ENCODE measurements at places on chromosomes 12 and 14.
A peak's percentile ranks its signal among the peaks of the same experiment; 100 is the strongest.

- peak; percentile 89 for DNase-seq
Measured at GRCh38 chr12:93467351-93468007, at the start of gene MRPL42. Gene MRPL42 (plus strand): TSS chr12:93467514. CDS start chr12:93469286, 1,772 bp downstream.

DNA sequence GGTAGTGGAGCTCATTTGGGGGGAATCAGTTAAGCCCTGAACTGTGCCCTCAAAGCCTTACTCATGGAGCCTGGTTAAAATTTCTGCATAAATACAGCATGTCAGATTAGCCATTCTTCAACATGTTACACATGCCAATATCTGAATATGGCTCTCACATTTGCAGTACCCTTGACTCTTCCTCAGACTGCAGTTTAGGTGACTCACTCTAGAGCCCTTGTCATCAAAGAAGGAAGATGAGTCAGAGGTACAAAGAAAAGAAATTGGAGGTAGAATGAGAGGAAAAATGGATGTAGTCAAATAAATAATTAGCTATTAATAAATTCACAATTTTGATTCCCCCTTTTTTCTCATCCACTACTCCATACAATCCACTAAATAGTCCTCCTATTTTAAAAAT lies 23.6 kb upstream of the OR4K2 start:
- no peak for DNase-seq

- DNase-seq: no peak
Measured at GRCh38 chr14:101884089-101884933, 80.1 kb upstream of the DYNC1H1 start.

GRCh38 chr12:98227162-98227561 lies 288.2 kb upstream of the TMPO start:
- no peak for DNase-seq

DNA sequence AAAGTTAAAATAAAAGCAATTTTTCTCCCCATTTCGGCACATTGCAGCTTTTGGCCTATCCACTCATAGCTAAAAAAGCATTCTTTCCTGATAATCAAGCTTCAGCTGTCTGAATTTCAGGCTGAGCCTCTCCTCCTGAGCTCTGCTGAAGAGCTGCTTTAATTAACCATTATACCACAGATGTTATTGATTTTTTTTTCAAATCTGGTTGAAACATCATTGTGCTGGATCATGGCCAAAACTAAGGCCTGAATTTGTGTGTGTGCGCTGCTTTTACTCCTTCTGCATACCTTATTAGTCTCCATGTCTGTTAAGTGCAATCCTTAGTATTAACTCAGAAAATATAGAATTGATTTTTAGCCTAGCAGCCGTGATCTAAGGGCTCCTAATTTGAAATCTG lies 52.3 kb downstream of the MBIP start:
- DNase-seq: no peak

- no peak for DNase-seq
Measured at GRCh38 chr14:22407033-22407432, 182.0 kb downstream of the DAD1 start.

- no peak for DNase-seq
Measured at GRCh38 chr12:12387501-12387900, 30.6 kb downstream of the BORCS5 start.

DNA sequence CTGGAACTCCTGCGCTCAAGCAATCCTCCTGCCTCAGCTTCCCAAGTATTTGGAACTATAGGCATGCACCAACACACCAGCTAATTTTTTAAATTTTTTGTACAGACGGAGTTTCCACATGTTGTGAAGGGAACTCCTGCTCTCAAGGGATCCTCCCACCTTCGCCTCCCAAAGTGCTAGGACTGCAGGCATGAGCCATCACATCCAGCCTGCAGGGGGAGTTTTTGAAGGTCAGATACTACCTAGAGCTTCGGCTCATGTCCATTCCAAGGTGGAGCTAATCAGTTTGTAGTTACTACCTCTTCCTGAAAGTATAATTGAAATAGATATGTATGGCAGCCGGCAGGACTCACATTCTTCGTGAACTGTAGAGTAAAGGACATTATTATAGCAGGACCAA lies 3.7 kb upstream of the TAS2R19 start:
- DNase-seq: no peak

- DNase-seq: no peak
Measured at GRCh38 chr14:68015356-68016254, 196.0 kb downstream of the RAD51B start.

GRCh38 chr12:55713721-55714120 lies 2.1 kb upstream of the BLOC1S1 start:
- DNase-seq: no peak

DNA sequence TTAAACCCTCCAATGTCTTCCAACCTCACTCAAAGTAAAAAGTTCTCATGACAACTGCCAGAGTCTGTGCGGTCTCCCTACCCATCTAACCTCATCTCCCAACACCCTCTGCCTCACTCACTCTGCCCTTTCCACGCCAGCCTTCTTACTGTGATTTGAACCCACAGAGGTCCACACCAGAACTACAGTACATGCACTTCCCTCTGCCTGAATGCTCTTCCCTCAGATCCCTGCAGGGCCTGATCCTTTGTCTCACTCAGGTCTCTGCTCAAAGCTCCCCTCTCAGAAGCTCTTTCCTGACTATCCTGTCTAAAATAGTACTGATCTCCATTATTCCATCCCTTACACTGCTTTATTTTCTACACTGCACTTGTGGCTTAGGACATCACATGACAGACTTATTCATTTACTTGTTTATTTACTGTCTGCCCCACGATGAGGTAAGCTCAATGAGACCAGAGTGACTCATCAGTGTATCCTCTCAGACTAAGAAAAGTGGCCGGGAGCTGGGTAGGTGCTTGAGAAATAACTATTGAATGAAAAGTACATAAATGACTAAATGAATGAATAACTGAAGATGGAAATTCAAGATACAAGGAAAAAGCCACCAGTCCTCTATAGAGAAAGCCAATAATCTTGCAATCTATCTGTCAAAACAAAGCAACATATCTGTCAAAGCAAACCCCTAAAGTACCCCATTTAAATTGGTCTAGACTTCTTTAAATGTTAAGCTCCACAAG lies 17.1 kb downstream of the POMT2 start:
- no peak for DNase-seq

- DNase-seq: no peak
Measured at GRCh38 chr14:75426332-75427125, 1.3 kb upstream of the JDP2 start.

DNA sequence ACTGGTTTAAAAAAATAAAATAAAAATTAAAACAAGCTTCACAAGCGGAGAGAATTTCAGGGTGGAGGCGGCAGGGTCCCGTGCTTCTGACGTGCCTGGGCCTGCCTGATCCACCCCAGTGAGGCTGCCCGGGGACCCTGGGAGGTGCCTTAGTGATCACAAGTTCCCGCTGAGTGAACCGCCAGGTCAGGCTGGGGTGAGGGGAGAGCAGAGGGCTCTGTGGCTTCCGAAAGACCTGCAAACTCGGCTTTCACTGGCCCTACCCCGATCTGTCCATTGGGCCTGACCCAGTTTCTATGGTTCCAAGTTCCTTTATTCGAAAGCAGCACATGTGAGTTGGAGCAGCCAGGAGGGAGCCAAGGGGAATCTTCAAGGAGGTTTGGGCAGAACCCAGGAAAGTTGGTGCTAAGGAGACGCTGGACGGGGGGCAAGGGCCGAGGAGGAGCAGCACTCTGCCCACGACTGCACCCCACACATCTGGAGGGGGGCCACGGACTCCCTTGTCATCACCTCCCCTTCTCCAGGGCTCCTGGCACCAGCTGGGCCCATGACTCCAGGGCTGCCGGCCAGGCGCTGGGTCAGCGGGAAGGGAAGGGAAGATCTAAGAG lies 12.9 kb downstream of the MMP14 start:
- no peak for DNase-seq

- no peak for DNase-seq
Measured at GRCh38 chr14:106276326-106277267, 750.2 kb downstream of the TMEM121 start.

GRCh38 chr12:12439636-12440035 lies 82.8 kb downstream of the BORCS5 start:
- no peak for DNase-seq

DNA sequence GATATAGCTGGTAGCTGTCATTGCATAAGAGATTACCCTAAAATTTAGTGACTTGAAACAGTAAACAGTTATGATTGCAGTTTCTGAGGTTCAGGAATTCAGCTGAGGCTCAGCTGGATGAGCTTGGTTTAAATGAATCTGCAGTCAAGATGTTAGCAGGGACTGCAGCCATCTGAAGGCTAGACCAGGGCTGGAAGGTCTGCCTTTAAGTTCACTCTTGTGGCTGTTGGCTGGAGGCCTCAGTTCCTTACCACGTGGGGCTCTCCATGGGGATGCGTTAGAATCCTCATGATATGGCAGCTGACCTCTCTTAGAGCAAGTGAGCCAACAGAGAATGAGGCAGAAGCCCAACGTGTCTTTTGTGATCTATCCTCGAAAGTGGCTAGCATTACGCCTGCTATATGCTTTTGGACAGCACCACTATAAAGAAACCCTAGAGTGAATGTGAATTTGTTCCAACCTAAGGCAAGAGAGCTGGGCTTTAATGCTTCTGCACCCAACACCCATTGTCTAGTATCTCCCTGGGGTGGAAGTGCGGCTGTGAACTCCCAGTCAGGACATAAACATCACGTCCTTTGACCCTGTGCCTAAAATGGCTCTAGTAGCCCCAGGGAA lies 26.0 kb downstream of the HSPB8 start:
- no peak for DNase-seq

DNA sequence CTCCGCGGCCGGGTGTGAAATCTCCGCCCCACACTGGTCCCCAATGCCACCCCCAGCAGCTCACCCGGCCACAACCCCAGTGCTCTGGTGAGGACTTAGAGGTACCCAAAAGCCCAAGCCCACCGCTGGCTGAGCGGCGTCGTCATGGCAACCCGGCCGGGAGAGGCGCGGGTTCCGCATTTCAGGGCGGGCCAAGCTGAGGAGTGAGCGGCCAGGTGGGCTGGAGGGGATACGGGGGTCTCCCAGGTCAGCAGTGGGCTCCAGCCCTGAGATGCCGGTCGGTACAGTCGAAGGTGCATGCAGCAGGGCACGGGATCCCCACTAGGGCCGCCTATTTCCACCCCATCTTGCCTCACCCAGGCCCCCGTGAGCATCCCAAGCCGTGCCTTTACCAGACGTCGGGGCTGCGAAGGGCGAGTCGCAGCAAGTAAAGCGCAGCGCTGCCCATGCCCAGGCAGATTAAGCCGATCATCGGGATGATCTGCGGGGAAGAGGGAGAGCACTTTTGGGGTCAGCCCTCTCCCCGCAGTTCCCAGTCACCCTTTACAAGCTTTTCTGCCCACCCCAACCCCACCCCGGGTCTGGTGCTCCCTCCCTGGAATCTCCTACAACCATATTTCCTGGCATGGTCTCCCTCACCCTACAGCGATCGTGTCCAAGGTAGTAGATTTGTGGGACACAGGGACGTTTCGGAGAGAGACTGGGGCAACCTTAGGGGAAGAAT lies 6.9 kb downstream of the SHMT2 start:
- DNase-seq: no peak

DNA sequence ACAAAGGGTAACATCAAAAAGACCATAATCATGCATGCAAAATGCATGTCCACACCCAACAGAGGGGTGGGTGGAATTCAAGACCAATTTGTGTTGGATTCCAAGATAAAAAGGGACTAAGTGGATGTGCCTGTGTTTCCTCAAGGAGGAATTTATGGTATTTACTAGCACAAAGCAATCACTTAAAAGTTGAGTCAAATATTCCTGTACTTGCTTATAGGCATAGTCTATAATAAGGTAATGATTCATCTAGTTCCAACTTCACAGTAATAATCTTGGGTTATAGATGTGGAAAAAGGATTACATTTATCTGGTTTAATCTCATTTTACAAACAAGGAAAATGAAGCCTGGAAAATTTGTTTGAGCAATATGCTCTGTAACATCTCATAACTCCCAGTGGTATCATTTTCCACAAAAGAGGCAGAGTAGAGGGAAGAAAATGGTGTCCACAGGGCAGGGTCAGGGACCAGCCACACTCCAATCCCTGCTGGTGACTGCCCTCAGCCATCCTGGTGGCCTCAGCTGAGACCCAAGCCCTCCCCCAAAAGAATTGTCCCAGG lies 80.8 kb upstream of the REP15 start:
- no peak for DNase-seq

DNA sequence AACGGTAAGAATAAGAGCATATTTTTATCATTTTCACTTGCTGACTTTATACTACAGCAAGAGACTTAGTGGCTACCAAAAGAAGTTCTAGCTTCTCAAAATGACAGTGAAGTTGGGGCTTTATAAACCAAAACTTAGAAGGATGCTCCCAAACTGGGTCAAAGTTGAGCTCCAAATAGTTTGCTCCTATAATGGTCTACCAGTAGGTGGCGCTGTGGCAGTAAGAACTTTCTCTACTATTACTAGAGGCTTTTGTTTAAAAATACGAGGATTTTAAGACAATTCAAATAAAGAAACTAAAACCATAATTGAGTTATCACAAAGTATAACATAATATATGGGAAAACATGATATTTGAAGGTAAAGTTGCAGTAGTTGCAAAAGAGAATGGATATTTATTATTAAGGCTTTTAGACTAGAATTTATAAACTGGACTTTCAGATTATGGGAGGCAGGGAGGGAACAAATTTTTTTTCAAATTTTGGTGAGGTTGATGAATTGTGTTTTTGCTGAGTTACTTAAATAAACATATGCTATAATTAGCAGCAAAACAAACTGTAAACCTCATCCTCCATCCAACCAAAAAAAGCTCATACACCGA lies 75.0 kb downstream of the TGFB3 start:
- peak; percentile 9 for DNase-seq

DNA sequence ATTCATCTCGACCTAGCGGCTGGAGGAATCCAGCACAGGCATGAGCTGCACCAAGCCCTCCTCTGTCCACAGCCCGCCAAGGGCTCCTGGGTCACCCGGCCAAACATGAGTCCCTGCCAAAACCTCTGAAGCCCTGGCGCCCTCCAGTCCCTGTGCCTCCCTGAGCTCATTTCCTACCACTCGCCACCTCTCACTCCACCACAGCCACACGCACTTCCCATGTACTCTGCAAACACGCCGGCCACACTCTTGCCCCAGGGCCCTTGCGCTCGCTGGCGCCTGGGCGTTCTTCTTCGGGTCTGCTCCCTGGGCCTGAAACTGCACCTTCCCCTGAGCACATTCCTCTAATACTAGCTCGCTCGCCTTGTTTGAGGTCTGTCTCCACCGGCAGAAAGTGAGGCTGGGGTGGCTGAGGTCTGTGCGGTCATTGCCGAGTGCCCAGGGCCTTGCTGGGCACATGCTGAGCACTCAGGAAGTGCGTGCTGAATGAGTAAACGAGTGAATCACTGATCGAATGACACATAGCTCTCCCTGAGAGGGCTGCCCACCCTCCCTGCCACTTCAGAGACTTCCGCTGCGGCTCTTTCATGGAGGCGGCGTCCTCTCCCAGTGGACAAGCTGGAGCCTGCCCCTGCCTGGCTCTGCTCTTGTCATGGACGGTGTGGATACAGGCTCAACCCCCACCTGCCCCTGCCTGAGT lies 33.7 kb upstream of the DLK1 start:
- no peak for DNase-seq

DNA sequence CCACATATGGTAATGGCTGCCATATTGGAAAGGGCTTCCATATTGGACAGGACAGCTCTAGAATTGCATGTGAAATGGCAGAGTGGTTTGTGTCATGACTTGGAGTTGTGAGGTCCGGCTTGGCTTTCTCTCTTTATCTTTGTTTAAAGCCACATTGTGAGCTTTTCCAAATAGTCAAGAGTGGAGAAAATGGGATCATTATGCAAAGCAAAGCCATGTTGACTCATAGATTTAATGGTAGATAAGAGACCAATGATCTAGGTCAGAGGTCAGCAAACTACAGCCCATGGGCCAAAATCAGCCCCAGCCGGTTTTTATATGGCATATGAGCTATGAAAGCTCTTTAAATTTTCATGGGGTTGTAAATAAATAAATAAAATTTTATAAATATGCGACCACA lies 449.1 kb downstream of the BCL11B start:
- DNase-seq: no peak

All from stimulated activated CD8-positive, alpha-beta memory T cell treated with anti-CD3 and anti-CD28 coated beads, Interleukin-7, amount 100 ng/mL, for 1 hour (primary cell).